ENCODE measurements at places on chromosomes 4 and X. TPM values are rescaled to one million over a fixed set of nuclear protein-coding genes. Genes with fewer than 3 reads are reported as not detected.

Gene GAGE13
- not detected for total RNA-seq

Gene S100G
- total RNA-seq: not detected

- no peaks in the 10 kb centered on the region for H3K27me3 ChIP-seq
- no peaks in the 10 kb centered on the region for H3K4me1 ChIP-seq
- no peak for DNase-seq
- no peak overlapping the region for H3K4me3 ChIP-seq
- H3K36me3 ChIP-seq: no peaks in the 10 kb centered on the region
Measured at GRCh38 chr4:21901281-21901680, 47.3 kb downstream of the KCNIP4 start.

GRCh38 chr4:65066106-65066505, 604.2 kb downstream of the EPHA5 start:
- H3K36me3 ChIP-seq: no peaks in the 10 kb centered on the region
- no peaks in the 10 kb centered on the region for H3K4me1 ChIP-seq
- H3K4me3 ChIP-seq: no peak overlapping the region
- DNase-seq: no peak
- no peak overlapping the region for H3K27ac ChIP-seq

DNA sequence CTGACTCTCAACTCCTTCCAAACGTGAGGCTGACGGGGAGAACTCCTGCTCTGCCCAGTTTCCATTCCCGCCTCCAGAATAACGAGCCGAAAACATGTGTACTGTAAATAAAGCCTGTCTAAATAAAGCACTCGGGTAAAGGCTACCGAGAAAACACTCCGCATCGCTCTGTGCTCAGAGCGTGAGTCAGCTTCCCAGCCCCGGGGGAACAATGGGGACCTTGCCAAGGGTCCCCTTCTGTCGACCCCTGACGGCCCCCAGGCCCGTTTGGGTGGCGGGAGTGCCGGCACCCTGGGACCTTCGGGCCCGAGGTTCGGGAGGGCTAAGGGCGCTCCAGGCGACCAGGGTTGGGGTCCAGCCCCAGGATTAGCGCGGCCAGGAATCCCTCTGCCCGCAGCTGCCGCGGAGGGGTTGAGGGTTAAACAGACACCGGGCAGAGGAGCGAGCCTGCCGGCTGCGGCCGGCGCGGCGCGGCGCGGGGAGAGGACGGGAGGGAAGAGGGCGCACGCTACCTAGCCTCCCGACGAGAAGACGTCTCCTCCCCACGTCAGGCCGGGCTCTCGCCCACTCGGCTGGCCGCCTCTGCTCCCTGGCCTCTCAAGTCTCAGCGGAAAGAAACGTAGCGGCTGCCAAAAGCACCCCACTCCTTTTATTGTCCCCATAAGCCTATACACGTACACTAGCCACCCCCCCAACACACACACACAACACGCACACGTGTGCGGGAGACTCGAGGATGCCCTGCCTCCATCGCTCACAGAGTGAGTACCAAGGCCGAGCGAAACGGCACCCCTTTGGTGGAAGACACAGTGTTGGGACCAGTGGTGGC, 85.5 kb downstream of the BCOR start:
- H3K36me3 ChIP-seq: no peaks in the 10 kb centered on the region
- H3K27ac ChIP-seq: no peak overlapping the region
- peaks cover 22% of the 10 kb centered on the region for H3K27me3 ChIP-seq
- DNase-seq: no peak

Gene HTN1
- not detected for total RNA-seq

Gene AMOT
- total RNA-seq: 2.7 TPM

DNA sequence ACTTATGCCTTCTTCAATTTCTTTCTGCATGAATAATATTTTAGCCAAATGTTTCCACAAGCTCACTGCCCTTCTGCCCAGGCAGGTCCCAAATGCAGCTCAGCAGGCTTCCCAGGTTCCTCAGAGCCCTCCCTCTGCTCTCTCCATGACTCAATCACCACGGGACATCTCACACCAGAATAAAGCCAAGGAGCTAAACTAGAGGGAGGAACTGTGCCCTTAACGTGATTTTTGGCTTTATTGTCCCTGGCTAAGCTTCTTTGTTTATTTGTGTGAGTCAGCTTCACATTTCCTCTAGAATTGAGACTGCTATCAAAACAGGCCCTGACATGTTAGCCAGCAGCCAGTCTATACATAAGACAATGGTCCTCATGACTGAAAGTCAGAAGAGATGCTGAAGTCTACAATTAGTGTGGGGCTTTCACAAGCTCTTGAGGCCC, 186.4 kb upstream of the GALNT7 start:
- no peaks in the 10 kb centered on the region for H3K36me3 ChIP-seq
- H3K27me3 ChIP-seq: peaks cover 41% of the 10 kb centered on the region
- no peak for DNase-seq
- H3K27ac ChIP-seq: no peak overlapping the region
- H3K4me3 ChIP-seq: no peak overlapping the region
- H3K4me1 ChIP-seq: no peaks in the 10 kb centered on the region

GRCh38 chr4:6470502-6471306, 1.7 kb downstream of the PPP2R2C start:
- H3K27me3 ChIP-seq: peaks cover 70% of the 10 kb centered on the region
- H3K4me3 ChIP-seq: peak overlapping the region; percentile 62
- no peak for DNase-seq
- peaks cover 4% of the 10 kb centered on the region for H3K4me1 ChIP-seq
- H3K27ac ChIP-seq: no peak overlapping the region

- H3K4me1 ChIP-seq: no peaks in the 10 kb centered on the region
- no peak overlapping the region for H3K27ac ChIP-seq
- no peaks in the 10 kb centered on the region for H3K27me3 ChIP-seq
- no peaks in the 10 kb centered on the region for H3K36me3 ChIP-seq
- no peak for DNase-seq
Measured at GRCh38 chrX:7568130-7568529, 274.8 kb upstream of the VCX start.

Gene ODAPH
- not detected for total RNA-seq

- H3K27ac ChIP-seq: no peak overlapping the region
- H3K4me3 ChIP-seq: no peak overlapping the region
- no peaks in the 10 kb centered on the region for H3K4me1 ChIP-seq
- H3K36me3 ChIP-seq: no peaks in the 10 kb centered on the region
- no peak for DNase-seq
Measured at GRCh38 chr4:16579866-16580265, 318.6 kb downstream of the LDB2 start.

- H3K4me3 ChIP-seq: no peak overlapping the region
- peaks cover 5% of the 10 kb centered on the region for H3K4me1 ChIP-seq
- H3K36me3 ChIP-seq: peaks cover 8% of the 10 kb centered on the region
Measured at GRCh38 chr4:3873408-3874027, 107.3 kb downstream of the ADRA2C start.

DNA sequence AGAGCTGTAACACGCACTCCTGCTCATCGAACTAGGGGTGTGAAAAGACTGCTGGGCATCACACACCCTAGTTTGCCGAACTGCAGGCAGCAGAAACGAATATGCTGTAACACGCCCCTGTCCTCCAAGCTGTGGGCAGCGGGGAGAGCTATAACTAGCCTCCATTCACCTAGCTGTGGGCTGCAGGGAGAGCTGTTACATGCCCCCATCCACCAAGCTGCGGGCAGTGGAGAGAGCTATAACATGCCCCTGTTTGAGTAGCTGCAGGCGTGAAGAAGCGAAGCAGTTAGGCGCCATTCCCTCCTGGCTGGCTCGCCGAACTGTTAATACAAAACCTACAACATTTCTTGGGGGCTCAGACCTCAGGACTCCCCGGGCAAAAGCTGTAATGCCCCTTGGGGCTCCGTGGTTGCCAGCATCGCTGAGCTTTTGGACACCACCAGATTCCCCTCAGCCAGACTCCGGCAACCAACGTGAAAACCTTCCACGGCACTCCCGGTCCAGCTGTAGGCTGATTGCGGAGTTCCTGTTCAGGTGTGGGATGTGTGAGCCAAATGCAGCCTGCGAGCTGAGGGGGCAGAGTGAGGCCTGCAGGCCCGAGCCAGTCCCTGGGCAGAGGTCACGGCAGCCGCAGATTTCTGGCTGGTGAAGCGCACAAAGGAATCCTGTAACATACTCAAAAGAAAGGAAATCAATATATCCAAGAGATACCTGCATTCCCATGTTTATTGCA, 41.1 kb upstream of the ANKRD17 start:
- no peak overlapping the region for H3K4me3 ChIP-seq
- H3K27ac ChIP-seq: no peak overlapping the region
- H3K27me3 ChIP-seq: no peaks in the 10 kb centered on the region
- H3K36me3 ChIP-seq: no peaks in the 10 kb centered on the region
- DNase-seq: no peak

Gene DCUN1D4
- total RNA-seq: 39.1 TPM

Gene NPY1R
- total RNA-seq: not detected

DNA sequence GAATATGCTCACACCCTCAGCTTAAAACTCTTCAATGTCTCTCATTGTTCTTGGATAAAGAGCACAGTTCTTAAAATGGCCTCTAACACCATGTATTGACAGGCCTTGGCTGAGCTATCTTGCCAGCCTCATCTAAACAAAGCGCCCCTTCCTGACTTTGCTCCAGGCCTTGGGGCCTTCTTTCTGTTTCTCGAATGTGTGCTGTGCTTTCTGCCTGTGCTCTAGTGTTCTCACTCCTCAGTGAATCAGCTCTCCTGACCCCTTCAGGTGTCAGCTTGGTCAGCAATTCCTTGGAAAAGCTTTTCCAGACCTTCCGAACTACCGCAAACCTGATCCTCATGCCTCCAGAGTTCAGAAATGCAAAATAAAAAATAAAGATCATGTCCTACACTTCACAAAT, 346.3 kb upstream of the FSTL5 start:
- no peak for DNase-seq
- no peaks in the 10 kb centered on the region for H3K27me3 ChIP-seq
- H3K4me1 ChIP-seq: peaks cover 2% of the 10 kb centered on the region
- H3K4me3 ChIP-seq: no peak overlapping the region

- H3K4me1 ChIP-seq: peaks cover 17% of the 10 kb centered on the region
- H3K4me3 ChIP-seq: peak overlapping the region; percentile 82
- H3K36me3 ChIP-seq: no peaks in the 10 kb centered on the region
- H3K27ac ChIP-seq: peak overlapping the region; percentile 85
- H3K27me3 ChIP-seq: no peaks in the 10 kb centered on the region
- peak; percentile 13 for DNase-seq
Measured at GRCh38 chrX:149521438-149521837, 16.3 kb upstream of the IDS start.

GRCh38 chr4:35673137-35673536, 571.2 kb downstream of the ARAP2 start:
- no peak for DNase-seq
- H3K27ac ChIP-seq: no peak overlapping the region
- H3K4me3 ChIP-seq: no peak overlapping the region

DNA sequence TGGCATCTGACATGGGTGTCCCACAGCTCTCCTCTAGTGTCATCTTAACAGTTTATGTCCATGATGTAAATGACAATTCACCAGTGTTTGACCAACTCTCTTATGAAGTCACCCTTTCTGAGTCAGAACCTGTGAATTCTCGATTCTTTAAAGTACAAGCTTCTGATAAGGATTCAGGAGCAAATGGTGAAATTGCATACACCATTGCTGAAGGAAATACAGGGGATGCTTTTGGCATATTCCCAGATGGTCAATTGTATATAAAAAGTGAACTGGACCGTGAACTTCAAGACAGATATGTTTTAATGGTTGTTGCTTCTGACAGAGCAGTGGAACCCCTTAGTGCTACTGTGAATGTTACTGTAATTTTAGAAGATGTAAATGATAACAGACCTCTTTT, 4.6 kb downstream of the FAT4 start:
- no peaks in the 10 kb centered on the region for H3K36me3 ChIP-seq
- no peak overlapping the region for H3K4me3 ChIP-seq
- H3K27ac ChIP-seq: no peak overlapping the region

DNA sequence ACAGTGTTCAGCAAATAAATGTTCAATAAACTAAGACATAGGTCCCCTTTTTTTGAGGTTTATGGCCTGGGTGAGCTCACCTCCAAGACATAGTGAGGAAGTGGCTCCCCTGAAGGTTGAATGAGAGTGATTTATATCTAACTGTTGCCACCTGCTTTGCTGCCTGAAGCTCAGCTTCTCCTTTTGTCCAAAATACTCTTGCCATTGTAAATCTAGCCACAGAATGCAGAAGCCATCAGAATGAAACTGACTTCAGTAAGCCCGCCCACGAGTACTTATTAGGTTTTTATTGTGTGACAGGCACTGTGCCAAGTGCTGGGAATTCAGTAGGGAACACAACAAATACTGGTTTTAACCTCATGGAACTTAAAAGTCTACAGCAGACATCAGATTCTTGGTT, 18.0 kb downstream of the SPINK2 start:
- DNase-seq: no peak
- no peaks in the 10 kb centered on the region for H3K36me3 ChIP-seq
- no peak overlapping the region for H3K4me3 ChIP-seq
- H3K27ac ChIP-seq: no peak overlapping the region
- H3K4me1 ChIP-seq: peaks cover 21% of the 10 kb centered on the region

Gene NHS
- total RNA-seq: 0.07 TPM

DNA sequence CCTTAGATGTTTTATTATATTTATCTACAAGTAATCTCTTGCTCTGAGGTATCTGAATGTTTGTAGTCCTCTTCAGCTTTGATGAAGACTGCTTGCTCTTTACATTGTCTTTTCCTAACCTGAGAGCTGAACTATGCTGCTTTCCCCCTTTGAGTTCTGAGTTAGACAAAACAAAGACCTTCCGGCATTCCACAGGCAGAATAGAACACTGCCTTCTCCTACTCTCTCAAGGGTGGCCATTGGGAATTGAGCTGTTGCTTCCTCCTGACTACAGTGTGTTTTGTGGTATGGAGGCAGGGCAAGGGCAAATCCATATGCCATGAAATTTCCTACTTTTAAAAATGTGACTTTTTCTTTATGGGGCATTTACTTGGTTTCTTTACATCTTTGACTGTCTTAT, 841.0 kb downstream of the FAM133A start:
- no peak overlapping the region for H3K27ac ChIP-seq
- H3K4me3 ChIP-seq: no peak overlapping the region
- no peak for DNase-seq

DNA sequence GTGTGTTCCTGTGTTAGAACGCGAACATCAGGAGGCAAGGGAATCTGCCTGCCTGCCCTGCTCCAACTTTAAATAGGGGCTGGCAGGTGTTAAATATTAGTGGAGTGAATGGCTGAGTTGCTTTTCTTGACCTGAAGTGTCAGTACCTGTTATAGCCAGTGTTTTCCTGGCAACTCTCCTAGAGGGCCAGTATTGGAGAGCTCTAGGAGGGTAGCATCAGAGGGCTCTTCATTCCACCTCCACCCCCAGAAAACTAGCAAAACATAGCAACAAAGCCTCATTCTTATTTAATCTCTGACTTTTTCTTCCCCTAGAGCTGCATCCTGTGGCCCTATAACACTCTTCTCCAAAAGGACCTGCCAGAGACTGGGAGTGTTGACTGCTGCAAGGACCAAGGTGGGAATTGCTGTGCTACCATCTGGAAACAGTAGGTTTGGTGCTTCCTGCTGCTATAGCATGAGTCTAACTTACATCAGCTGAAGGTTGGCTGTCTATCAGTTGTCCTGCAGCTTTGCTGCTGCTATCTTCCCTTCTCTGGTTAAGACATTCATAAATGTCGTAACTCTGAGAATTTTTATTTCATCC, 33.5 kb downstream of the SGMS2 start:
- peaks cover 71% of the 10 kb centered on the region for H3K27me3 ChIP-seq
- no peak for DNase-seq
- peaks cover 7% of the 10 kb centered on the region for H3K4me1 ChIP-seq
- no peak overlapping the region for H3K4me3 ChIP-seq
- H3K27ac ChIP-seq: no peak overlapping the region

Gene MEPE
- total RNA-seq: not detected

Measured in T-helper 17 cell (primary cell).